Activated T-cell treated with anti-CD3 and anti-CD28 coated beads, Interleukin-2, amount 50 U/mL, for 72 hours (primary cell): ENCODE measurements at places on chromosomes 1 and 21.

- DNase-seq = peak; percentile 39
Measured at GRCh38 chr1:54404939-54405897, 976 bp downstream of the SSBP3 start.

DNA sequence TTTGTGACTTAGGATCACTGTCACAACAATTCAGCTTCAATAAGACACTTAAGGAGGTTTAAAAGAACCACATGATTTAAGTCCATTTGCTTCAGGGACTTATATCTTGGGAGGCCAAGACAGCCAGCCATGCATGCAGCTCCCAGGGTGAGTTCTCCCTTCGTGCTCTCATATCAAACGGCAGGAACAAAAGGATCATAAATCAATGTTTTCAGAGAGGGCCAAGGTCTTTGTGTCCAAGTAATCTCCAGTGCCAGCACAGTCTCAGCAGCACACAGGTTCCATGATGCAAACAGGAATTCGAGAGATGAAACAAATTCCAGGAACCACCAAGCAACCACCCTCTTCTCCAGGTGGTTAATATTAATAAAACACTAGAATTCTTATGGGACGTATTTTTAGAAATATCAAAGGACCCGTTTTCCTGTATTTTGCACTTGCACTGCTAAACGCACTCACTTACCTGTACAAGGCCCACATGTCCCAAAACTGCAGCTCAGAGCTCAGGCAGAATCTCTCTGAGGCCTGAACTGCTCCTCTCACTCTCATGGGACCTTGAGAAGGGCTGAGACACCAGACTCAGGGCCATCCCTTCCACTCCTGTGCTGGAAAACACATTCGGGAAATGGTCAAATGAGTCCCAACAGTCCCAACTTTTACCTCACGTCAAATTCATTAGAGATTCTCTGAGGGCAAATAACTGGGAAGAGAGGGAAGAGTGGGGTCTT lies 100.0 kb upstream of the RAB4A start:
- no peak for DNase-seq

GRCh38 chr1:36475910-36476604 lies 6.7 kb downstream of the CSF3R start:
- DNase-seq = no peak

DNA sequence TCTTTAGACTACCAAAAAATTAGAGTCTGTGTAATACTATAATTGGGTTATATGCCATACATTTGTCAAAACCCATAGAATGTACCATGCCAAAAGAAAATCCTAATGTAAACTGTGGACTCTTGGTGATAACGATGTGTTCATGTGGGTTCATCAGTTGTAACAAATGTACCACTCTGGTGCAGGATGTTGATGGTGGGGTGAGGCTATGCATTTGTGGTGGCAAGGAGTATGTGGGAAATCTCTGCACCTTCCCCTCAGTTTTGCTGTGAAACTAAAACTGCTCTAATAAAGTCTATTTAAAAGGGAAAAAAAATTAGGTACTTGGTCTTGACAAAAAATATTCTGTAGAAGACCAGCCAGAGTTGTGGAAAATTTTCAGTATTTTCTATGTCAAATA lies 43.4 kb downstream of the INKA2 start:
- DNase-seq = no peak

GRCh38 chr1:51878308-51878615 lies 265 bp downstream of the NRDC start:
- DNase-seq = no peak

GRCh38 chr1:93675271-93675670 lies 6.4 kb downstream of the BCAR3 start:
- no peak for DNase-seq

- no peak for DNase-seq
Measured at GRCh38 chr1:41319807-41320711, 41.2 kb upstream of the FOXO6 start.

DNA sequence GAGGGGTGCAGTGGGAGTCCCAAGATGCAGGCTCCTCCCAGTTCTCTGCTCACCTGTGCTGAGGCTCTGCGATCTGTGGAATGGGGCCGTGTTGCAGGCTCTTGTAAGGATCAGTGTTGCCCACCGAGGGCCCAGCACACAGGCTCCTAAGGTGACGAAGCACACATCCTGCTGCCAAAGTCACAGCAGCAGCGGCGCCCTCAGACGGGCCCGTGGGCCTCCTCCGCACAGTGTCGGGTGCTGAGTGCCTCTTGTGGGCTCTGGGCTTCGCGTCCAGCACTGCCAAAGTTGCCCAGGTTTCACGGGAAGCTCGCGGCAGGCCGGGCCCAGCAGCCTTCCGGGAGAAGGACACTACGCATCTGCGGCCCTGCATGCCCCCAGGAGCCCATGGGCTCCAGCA lies 72.1 kb upstream of the ABCG1 start:
- DNase-seq = no peak

DNA sequence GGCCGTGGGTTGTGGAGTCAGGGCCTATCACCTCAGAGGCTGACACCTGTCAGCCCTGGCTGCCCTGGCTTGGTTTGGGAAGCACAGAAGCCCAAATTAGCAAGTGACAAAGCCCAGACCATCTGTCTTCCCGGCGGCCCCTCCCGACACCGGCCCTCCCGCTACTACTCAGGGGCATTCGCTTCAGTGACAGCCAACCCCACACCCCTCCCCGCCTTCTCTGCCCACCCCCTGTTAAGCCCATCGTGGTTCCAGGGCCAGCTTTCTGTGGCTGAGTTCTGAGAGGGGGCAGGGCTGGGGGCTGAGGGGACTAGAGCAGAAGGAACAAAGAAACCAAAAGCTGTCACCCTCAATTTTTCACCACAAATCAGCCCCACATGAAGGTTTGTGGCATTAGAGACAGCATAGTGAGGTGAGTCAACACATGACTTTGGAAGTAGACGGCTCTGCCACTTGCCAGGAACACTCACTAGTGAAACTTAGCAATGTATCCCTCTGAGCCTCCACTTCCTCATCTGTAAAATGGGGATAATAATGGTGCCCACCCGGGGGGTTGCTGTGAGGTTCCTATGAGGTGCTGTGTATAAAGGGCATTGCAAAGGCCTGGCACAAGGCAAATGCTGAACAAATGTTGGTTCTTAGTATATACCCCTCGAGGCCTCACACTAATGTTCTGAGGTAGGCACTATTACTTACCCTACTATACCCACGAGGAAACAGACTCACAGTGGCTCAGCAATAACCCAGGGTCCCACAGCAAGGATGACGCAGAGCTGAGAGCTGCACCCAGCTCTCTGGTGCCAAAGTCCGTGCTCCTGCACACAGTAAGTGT lies 5.2 kb upstream of the TNNI1 start:
- no peak for DNase-seq

DNA sequence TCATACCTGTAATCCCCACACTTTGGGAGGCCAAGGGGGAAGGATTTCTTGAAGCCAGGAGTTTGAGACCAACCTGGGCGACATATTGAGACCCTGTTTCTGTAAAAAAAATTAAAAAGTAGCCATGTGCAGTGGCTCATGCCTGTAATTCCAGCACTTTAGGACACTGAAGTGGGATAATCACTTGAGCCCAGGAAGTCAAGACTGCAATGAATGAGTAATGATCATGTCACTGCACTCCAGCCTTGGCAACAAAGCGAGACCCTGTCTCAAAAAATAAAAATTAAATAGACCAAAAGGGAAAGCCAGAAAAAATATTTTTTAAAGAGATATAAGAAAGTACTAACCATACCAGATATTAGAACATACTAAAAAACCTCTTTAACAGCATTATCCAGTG lies 44.7 kb upstream of the LYPLAL1 start:
- DNase-seq = no peak

DNA sequence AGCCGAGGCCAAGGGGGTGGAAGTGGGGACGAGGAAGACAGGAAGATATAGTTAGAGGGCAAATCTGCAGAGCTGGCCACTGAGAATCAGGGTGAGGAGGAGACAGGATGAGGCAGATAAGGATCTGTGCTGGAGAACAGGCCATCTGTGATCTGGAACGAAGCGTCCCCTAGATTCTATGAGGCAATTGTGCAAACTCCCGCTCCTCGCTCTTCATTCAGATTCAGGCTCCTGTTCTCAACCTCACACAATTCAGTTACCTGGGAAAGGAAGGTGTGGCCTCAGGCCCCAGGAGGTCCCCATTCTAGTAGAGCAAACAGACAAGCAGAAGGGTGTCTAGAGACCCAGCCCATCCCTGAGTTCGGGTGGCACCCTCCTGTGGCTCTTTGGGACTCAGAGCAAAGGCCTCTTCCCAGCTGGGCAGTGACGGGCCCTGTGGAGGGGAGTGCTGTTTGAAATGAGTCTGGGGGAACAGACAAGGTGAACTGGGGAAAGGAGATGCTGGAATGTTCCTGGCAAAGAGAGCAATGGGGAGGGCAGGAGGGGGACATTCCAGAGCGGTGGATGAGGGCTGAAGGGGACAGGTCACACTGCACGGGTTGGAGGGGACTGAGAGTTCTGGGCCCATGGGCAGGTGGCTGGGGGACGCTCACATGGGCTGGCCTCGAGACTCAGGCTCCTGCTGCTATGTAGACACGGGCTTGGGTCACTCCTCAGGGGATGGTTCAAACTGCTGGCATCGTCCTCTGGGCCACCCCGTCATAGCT lies 39.9 kb upstream of the AJAP1 start:
- DNase-seq = no peak

DNA sequence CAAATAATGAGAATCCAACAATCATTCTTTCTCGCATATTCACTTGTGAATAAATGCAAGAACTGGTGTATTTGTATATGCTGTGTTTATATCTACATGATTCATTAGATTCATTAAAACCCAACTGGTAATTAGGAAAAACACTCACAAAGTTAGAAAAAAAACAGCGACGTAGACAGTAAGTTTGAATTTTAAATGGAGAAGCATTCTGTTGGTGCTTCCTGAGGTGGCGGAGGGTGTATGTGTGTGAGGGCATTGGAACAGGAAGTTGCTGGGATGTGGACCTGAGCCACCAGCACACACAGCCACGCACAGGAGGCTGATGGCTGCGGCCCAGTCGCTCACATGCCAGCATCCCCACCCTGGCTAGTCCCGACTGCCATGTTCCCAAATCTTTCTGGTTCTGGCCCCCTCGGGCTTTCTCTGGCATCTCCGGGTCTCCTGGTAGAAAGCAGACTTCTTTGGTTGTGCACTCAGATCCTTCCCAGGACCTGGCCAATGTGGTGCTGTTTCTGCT lies 121.6 kb upstream of the IRF2BP2 start:
- peak; percentile 28 for DNase-seq

GRCh38 chr1:219858980-219859379 lies 69.4 kb downstream of the SLC30A10 start:
- no peak for DNase-seq

- no peak for DNase-seq
Measured at GRCh38 chr1:184418652-184419349, 32.0 kb downstream of the C1orf21 start.

DNA sequence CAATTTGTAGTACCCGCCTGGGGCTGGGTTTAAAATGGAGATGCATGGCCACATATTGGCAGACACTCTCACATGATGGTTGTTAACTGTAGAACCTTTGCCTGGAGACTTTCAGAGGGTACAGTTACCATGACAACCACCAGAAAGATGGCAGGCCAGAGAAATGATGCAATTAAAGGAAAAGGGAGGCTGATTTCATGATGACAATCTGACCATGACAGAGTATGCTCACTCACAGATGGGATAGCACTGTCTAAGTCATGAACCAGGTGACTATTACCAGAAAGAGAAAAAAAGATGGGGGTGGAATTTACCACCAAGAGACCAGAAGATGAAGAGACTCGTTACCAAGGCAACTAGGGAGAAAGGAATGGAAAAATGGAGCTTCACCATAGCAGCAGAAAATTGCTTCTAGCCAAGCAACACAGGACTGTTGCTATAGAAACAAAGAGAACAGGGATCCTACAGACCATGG lies 3.5 kb upstream of the TRIT1 start:
- DNase-seq = peak; percentile 29

- no peak for DNase-seq
Measured at GRCh38 chr1:170445096-170445495, 86.9 kb upstream of the GORAB start.

DNA sequence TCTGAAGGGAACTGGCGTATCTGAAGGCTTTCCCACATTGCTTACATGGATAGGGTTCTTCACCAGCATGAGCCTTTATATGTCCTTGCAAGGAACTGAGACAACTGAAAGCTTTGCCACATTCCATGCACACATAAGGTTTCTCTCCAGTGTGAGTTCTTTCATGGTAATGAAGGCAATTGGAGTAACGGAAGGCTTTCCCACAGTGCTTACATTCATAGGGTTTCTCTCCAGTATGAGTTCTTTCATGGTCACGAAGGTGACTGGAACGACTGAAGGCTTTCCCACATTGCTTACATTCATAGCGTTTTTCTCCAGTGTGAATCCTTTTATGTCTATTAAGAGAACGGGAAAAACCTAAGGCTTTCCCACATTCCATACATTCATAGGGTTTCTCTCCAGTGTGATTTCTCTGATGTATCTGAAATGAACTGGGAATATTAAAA lies 15.0 kb downstream of the ZNF124 start:
- DNase-seq = no peak

DNA sequence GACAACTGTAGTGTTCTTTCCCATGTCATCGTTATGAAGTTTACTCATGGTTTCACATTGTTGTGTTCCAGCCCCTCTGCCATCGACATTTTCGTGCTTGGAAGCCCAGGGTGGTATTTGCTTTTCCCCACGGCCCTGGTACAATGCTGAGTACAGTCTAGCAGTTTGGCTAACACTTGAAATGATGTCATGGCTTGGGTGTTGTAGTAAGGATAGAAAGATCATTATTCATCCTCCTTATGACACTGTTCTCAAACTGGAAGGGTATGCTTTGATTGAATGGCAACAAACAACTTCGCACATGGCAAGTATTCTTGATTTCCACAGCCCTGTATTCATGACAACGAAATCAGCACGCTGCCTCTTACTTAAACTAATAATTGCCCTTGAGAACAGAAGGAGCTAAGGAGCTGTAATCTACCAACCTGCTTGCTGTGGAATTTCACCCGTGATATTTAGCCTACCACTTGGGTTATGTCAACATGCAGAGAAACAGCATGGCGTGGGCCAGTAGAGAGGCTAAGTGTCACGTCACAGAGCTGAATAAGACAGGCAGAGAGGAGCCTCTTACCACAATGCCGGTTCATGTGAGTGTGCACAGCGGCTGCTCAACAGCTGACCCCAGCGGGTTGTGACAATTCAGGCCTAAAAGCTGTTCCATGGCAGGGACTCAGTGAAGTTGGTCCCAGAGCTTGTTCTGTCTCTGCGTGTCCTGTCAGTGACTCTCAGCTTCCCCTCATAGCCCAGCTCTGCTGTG lies 73.9 kb downstream of the KCNJ6 start:
- no peak for DNase-seq

- DNase-seq = no peak
Measured at GRCh38 chr21:14677013-14677412, 130.9 kb upstream of the SAMSN1 start.

GRCh38 chr1:172040466-172040865 lies 199.2 kb downstream of the DNM3 start:
- DNase-seq = no peak

- DNase-seq = no peak
Measured at GRCh38 chr1:194004146-194004545, 817.7 kb upstream of the B3GALT2 start.
